Fibroblast of upper back skin (primary cell): ENCODE measurements at places on chromosomes 5 and 9.
A peak's percentile ranks its signal among the peaks of the same experiment; 100 is the strongest.

- no peak for DNase-seq
Measured at GRCh38 chr9:89440548-89440947, 57.4 kb downstream of the SEMA4D start.

GRCh38 chr5:9375756-9376155, 170.1 kb downstream of the SEMA5A start:
- no peak for DNase-seq

DNA sequence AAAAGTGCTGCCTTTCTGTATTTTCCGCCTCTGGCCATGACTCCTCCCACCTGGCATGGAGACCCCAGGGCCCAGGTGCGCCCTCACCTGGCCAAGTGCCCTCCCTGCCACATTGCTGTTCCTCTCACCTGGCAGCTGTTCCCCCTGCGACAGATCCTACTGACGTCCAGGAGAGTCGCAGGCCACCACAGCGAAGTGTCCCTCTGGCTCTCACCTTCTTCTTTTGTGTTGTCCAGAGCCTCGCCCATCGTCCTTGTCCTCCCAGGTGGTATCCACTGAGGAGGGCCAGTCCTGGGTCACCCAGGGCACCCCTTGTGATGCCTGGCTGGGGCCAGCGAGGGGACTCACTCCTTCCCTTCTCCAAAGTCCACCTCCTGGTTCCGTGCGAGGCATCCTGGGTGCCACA, 2.6 kb downstream of the NKD2 start:
- no peak for DNase-seq

DNA sequence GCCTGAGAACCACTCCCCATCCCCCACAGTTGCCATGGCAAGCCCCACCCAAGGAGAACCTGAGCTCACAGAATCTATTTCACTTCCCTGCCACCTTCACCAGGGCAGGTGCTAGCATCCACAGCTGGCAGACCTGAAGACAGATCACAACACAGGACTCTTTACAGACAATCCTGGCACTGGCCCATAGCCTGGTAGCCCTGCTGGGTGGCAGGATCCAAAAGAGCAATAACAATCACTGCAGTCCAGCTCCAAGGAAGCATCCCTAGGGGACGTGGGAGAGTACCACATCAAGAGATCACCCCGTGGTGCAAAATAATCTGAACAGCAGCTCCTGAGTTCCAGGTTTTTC, 463.2 kb upstream of the PIK3R1 start:
- no peak for DNase-seq

- no peak for DNase-seq
Measured at GRCh38 chr9:19840953-19841352, 52.1 kb upstream of the SLC24A2 start.

GRCh38 chr5:154278186-154278585, 87.7 kb downstream of the GALNT10 start:
- peak; percentile 63 for DNase-seq

DNA sequence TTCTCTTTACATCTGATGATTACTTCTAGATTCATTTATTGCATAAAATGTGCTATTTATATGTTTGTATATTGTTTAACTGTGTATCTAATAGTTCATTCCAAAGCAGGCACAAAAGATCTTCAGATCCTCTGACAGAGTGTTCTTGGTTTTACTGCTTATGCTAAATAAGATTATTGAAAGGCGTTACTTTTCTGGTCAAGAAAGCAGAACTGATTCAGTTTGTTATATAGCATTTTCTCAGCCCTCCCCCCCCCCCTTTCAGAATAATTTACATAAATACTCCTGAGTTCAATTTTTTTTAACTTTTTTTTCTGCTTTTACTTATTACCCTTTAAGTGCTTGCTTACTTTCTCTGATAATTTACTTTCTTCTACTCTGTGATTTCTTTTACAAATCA, 15.4 kb downstream of the CDC42SE2 start:
- no peak for DNase-seq

DNA sequence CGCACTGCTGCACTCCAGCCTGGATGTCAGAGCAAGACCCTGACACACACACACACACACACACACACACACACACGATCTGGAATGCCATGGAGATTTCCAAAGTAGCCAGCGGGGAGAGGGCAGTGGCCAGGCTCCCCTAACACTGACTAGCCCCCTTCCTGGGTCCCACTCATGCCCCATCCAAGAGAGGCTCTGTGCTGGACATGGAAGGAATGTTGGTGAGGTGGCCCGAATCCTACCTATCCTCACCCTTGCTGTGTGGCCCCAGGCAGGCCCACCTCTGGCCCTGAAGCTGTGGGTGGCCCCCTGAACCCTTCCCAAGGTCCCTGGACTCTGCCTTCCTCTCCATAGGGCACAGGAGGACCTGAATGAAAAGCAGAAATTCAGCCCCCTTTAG, 7.3 kb downstream of the BRD3 start:
- DNase-seq = no peak

GRCh38 chr9:82410866-82411265, 422.3 kb downstream of the SPATA31D1 start:
- no peak for DNase-seq

DNA sequence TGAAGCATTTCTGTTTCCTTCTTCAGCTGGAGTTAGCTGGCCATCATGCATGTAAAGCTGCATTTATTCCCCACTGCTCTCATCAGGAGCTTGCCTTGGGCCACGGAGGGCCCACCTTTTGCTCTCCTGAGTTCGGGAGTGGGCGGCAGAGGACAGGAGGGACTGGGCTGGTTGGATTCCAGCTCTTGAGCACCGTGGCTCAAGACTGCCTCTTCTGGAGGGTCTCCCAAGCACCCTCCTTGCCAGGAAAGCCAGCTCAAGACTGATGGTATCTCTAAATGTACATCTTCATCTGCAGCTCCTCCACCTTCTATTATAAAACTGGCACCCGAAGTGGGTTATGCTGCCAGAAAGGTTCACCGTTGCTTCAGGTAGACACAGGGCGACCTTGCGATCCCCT, 399.6 kb upstream of the IRX1 start:
- DNase-seq = no peak
